Regular cardiac myocyte (primary cell): ENCODE measurements at places on chromosomes 16 and 17. TPM values are rescaled to one million over a fixed set of nuclear protein-coding genes. Genes with fewer than 3 reads are reported as not detected.

Gene OR1A1
- not detected in 2 replicates for total RNA-seq

Gene CCL7
- total RNA-seq = 0.19 and 2.5 TPM in 2 replicates

Gene KRTAP4-1
- not detected in 2 replicates for total RNA-seq

Gene DHX58
- total RNA-seq = 6.5 and 13.2 TPM in 2 replicates

Gene TAT
- total RNA-seq = not detected in 2 replicates

Gene FGF11
- 2.5 and 14.7 TPM in 2 replicates for total RNA-seq

Gene ABCA8
- 40.6 and 123 TPM in 2 replicates for total RNA-seq

Gene KRTAP2-2
- total RNA-seq = not detected in 2 replicates

Gene HSBP1
- total RNA-seq = 48.7 and 49.3 TPM in 2 replicates

Gene HYDIN
- under 0.01 and 0.28 TPM in 2 replicates for total RNA-seq

Gene ITGB4
- under 0.01 and 0.38 TPM in 2 replicates for total RNA-seq

Gene NECAB2
- not detected in 2 replicates for total RNA-seq

Gene HIC1
- total RNA-seq = 57.5 and 67.1 TPM in 2 replicates

Gene TEKT5
- total RNA-seq = not detected in 2 replicates

Gene RNF222
- total RNA-seq = not detected in 2 replicates

Gene CNP
- 25.4 and 68.6 TPM in 2 replicates for total RNA-seq

Gene TBC1D3E
- not detected in 2 replicates for total RNA-seq

Gene TAC4
- total RNA-seq = not detected in 2 replicates

Gene RNF167
- 15.5 and 40.6 TPM in 2 replicates for total RNA-seq

Gene ABCC6
- 0.19 and 1.1 TPM in 2 replicates for total RNA-seq

Gene SLC22A31
- total RNA-seq = 0.85 and 1.2 TPM in 2 replicates

Gene KRT25
- not detected in 2 replicates for total RNA-seq

Gene HEATR9
- not detected in 2 replicates for total RNA-seq

Gene KRTAP3-1
- not detected in 2 replicates for total RNA-seq

Gene TP53TG3D
- total RNA-seq = 0.38 and 0.85 TPM in 2 replicates

Gene ATP2A1
- total RNA-seq = under 0.01 and 0.28 TPM in 2 replicates

Gene CCL4
- not detected in 2 replicates for total RNA-seq

Gene IGF2BP1
- total RNA-seq = 0.85 and 5.0 TPM in 2 replicates

Gene TM4SF5
- total RNA-seq = not detected in 2 replicates

Gene ARL16
- total RNA-seq = 24.0 and 26.6 TPM in 2 replicates

Gene TMEM235
- total RNA-seq = not detected in 2 replicates
